ENCODE measurements at places on chromosomes 13 and 19. TPM values are rescaled to one million over a fixed set of nuclear protein-coding genes. Genes with fewer than 3 reads are reported as not detected.

Gene KLC3
- 0.27 TPM for total RNA-seq

Gene CGB8
- total RNA-seq: 0.77 TPM

Gene NR1H2
- 18.7 TPM for total RNA-seq

Gene THSD8
- total RNA-seq: 7.7 TPM

Gene ZNF665
- total RNA-seq: 3.6 TPM

Gene TMEM238
- total RNA-seq: not detected

Gene IZUMO2
- total RNA-seq: not detected

Gene KIRREL2
- 6.4 TPM for total RNA-seq

Gene ERICH4
- not detected for total RNA-seq

Gene ASF1B
- 1.1 TPM for total RNA-seq

Gene APOC1
- 36.8 TPM for total RNA-seq

Gene ATP8B3
- total RNA-seq: 0.38 TPM

Gene EPS8L1
- 26.2 TPM for total RNA-seq

Gene SIGLEC10
- total RNA-seq: not detected

Gene RFC3
- total RNA-seq: 6.0 TPM

Gene CEACAM21
- not detected for total RNA-seq

All from motor neuron (in vitro differentiated cells).